ENCODE measurements at places on chromosomes 1 and 21. TPM values are rescaled to one million over a fixed set of nuclear protein-coding genes. Genes with fewer than 3 reads are reported as not detected.

- no peak for DNase-seq
These were observed 28.1 kb downstream of the AHDC1 start for GRCh38 chr1:27575840-27576331.

GRCh38 chr1:221180704-221181368, 301.6 kb downstream of the HLX start:
- DNase-seq = no peak

GRCh38 chr1:26305667-26306289, 658 bp downstream of the UBXN11 start:
- DNase-seq = no peak

- DNase-seq = no peak
These were observed 1.2 kb upstream of the CD34 start for GRCh38 chr1:207911856-207912760.

- DNase-seq = no peak
These were observed 30.3 kb downstream of the SPATA17 start for GRCh38 chr1:217661407-217661806.

GRCh38 chr1:33030575-33030974, 6.1 kb downstream of the AK2 start:
- DNase-seq = no peak

DNA sequence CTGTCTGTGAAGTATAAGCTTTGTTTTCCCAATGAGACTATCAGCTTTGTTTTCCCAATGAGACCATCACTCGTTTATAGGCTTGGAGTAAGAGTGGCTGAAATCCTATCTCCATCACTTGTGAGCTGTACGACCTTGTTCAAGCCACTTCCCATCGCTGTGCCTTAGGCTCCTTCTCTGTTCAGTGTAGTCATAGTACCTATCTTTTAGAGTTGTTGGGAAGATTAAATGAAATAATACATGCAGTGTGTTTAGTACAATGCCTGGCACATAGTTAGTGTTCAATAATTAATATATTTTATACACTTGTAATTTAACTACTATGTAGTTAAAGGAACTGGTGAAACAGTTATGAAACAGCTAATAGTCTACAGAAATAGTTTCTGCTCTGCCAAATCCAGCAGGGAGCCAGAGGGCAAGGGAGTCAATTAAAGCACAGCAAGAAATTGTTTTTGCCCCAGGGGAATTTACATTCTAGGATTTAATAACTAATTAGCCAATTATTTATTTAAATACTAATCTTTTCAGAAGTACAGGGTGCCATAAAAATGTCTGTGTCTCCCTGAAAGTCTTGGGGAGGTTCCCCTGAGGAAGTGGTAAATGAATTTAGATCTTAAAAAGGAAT, 139.3 kb upstream of the HMCN1 start:
- DNase-seq = no peak

GRCh38 chr21:42665026-42665425, 11.6 kb downstream of the PDE9A start:
- no peak for DNase-seq

DNA sequence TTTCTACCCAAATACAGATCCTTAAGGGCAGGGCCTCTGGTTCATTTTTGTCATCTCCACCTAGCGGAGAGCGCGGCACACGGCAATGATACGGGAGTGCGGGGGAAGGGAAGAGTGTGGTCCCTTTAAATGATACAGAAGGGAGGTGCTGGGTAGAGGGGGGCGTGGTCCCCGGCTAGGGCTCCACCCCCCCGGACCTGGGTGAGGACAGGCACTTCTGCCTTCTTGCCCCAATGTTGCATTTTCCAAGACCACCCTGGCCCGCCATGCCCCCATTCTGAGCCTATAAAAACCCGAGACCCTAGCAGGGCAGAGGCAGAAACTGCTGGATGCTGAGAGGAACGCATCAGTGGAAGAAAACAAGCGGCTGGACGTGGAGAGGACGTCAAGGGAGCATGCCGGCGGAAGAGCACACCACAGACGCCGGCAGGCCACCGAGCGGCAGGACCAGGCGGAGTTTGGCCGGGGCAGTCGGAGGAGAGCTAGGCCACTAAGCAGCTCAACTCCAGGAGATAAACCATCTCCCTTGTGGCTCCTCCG, 30.0 kb downstream of the LRRC3 start:
- no peak for DNase-seq

DNA sequence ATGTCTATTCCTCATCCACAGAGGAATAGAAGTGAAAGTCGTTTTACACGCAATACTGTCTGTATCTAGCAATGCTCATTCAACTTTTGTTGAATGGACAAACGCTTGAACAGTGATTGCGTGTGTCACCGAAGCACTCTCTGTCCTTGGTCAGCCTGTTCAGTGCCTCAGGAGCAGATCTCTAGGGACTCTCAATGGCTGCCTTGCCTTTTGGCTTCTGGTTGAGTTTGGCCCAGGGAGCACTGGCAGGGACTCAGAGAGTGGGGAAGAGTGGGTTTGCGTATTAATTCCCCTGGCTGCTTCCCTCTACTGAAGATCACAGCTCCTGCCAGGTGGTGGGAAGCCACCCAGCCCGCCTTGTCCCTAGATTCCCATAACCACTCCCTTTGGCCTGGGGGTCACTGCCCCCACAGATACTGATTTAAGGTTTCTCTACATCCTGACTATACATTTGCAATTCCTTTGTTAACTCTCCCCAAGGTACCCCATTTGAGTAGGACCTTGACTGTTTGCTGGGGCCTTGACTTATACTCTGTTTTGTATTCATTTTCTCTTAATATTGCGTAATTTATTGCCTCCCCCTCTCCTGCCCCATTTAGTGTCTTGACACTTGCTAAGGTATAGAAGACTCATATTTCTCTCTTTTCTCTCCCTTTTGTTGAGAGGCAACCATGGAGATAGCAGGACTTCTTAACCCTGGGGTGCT, 61.7 kb upstream of the USP24 start:
- no peak for DNase-seq

DNA sequence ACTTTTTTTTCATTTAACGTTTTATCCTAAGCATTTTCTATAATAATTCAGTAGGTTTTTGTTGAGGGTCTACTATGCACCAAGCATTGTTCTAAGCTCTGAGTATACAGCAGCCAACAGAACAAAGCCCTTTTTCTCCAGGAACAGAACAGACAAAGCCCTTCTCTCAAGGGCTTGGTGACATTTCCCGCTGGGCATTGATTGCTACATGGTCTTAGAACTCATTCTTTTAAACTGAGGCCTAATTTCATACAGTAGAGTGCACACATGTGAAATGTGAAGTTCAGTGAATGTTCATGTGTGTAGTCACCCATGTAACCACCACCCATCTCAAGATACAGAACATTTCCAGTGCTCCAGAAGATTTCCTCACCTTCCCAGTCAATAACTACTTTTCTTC, 15.2 kb upstream of the PDIK1L start:
- no peak for DNase-seq

Gene NECAP2
- total RNA-seq = 55.1 TPM

Gene COL18A1
- 507 TPM for total RNA-seq

Gene CCDC181
- total RNA-seq = 0.54 TPM

Gene SELE
- total RNA-seq = 28.8 TPM

Gene KANK4
- not detected for total RNA-seq

Gene SHE
- total RNA-seq = 15.2 TPM

Gene CELA3B
- not detected for total RNA-seq

Gene COX20
- total RNA-seq = 10.8 TPM

Gene PRKCZ
- 0.68 TPM for total RNA-seq

Gene ATP6V1G3
- total RNA-seq = not detected

Gene TMEM50B
- total RNA-seq = 51.4 TPM
